ENCODE measurements at places on chromosomes 12 and 14. TPM values are rescaled to one million over a fixed set of nuclear protein-coding genes. Genes with fewer than 3 reads are reported as not detected.

Gene CCT2
- total RNA-seq, result 89.1 TPM

DNA sequence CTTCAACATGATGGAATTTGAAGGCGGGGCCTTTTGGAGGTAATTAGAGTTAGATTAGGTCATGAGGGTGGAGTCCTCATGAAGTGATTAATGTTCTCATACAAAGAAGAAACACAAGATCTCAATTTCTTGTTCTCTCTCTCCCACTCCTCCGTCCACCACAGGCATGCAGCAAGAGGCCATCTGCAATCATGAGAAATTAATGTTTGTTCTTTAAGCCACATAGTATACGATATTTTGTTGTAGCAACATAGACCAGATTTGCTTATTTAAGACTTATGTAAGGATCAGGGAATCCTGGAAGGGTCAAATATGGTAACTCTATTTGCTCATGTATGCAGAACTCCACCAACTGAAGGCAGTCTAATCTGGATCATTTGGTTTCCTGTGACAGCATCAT, 429.0 kb downstream of the LRIG3 start:
- DNase-seq, result no peak

DNA sequence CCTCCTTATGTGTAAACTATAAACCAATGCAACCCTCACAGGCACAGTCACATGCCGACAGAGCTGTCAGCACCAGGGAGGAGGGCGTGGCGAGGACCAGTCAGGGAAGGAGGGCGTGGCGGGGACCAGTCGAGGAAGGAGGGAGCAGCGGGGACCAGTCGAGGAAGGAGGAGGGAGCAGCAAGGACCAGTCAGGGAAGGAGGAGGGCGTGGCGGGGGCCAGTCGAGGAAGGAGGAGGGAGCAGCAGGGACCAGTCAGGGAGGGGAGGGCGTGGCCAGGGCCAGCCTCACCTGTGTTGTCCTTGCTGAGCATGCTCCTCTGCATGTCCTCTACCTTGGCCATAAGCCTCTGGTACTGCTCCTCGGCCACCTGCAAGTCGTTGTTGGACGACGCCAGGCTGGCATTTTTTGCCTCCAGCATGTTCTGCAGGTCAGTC, 24.2 kb downstream of the GOLGA3 start:
- no peak for DNase-seq

DNA sequence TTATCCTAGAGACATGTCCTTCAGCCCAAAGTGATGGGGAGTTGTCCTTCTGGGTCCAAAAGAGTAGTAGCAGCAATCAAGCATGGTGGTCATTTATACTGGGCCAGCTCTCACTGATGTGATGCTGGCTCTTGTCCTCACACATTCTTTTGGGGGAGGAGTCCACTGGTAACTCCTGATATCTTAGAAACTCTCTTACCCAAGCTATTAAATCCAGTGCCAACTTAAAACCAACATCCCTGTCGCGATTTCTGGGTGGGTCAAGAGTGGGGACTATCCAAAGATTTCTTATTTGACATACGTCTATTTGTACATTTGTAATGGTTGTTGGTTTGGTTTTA, 24.6 kb downstream of the DDX47 start:
- DNase-seq, result no peak

Gene PAX9
- not detected for total RNA-seq

GRCh38 chr14:69324341-69324931, 64.5 kb downstream of the GALNT16 start:
- no peak for DNase-seq

Gene DCN
- 741 TPM for total RNA-seq

DNA sequence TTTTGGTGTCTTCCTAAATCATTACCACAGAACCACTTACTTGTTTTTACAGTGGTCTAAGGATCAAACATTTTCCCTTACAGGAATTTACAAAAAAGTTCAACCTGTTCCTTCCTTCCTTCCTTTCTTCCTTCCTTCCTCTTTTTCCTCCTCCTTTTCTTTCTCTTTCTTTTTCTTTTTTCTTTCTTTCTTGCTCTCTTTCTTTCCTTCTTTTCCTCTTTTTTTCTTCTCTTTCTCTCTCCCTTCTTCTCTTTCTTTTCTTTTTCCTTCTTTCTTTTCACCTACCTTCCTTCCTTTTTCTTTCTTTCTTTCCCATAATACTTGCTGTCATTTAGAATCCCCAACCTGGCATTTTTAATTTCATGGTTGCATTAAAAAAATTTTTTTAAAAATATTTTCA, 59.2 kb upstream of the PPP4R3A start:
- no peak for DNase-seq

GRCh38 chr12:14993117-14993516, 20.3 kb downstream of the PDE6H start:
- no peak for DNase-seq

DNA sequence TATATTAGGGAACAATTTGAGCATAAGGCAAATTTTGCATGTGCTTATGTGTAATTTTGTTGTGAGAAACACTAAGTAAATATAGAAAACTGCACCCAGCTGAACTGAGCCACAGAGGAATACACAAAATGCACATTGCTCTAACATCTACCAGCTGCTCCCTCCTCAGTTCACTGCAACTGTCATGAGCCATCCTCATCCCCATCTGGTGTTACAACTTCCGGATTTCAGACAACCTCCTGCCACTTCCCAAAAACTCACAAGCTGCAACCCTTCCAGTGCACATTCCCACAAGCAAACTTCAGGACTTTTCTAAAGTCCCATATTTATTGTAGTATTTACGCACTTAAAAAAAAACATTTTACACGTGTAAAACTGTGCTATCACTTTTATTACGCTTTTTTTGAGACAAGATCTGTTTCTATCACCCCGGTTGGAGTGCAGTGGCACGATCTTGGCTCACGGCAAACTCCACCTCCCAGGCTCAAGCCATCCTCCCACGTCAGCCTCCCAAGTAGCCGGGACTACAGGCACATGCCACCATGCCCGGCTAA, 169.1 kb upstream of the TBX3 start:
- DNase-seq, result no peak

Gene SLCO1A2
- not detected for total RNA-seq

DNA sequence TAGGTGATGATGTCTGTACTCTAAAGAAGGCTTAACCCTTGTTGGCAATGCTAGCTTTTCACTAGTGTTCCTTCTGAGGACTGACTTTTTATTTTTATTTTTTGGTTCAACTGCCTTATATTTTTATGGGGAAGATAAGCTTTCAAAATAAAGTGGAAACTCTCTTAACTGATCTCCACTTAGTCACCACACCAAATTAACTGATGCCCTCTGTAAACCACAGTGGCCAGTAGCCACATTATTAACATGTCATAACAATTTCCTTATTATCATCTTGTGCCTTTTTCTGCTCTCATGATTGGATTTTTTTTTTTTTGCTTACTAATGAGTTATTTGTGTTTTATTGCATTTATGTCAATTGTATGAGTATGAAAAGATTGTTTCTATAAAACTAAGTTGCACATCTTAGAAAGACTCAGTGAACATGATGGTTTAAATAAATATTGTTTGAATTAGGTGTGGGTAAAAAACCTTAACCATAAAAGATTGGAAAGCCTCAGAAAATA, 56.9 kb downstream of the SCFD1 start:
- DNase-seq, result no peak

DNA sequence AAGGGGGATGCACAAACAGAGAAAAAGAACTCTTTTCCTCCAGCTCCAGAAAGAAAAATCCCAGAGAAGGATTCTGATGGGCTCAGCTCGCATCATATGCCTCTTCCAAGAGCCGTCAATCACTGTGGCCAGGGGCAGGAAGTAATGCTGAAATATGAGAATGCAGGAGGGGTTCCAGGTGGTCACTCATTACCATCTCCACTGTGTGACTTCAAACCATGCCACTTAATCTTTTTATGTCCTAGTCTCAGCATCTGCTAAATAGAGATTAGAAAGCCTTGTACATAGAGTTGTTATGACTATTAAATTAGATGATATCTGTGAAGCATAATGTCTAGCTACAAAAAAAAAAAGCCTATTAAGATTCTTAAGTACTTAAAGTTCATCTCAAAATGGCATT, 65.6 kb upstream of the FICD start:
- DNase-seq, result no peak

GRCh38 chr12:89225808-89226411, 126.4 kb downstream of the DUSP6 start:
- DNase-seq, result no peak

GRCh38 chr14:83260751-83261150, 1727.1 kb upstream of the SEL1L start:
- no peak for DNase-seq

GRCh38 chr12:20280515-20280914, 87.8 kb upstream of the PDE3A start:
- no peak for DNase-seq

DNA sequence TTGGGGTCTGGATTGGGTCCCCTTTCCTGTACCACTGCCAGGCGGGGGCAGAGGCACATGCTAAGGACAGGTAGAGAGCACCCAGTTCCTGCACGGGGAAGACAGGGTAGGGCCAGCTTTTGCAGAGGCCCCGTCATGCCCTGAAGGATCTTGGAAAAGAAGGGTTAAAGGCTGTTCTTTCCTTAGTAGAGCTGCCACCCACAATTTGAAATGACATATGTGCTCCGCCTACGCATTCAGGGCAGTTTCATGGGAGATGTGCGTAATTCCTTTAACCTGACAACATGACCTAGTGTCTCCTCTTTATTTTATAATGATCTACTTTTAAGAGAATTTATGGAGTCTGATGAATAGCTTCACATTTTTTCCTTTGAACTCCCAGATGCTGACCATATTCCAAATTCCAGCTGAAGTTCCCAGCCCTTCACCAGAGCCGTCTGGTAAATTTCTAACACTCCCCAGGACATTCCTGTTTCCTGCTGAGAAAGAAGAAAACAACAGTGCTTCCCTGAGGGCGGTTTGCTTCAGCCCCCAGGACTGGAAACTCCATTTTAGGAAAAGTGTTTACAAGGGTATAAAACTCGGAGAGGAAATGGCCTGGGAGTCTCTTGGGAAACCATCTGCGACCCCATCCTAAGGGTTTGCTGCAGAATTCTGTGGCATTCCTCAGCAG, 58.9 kb upstream of the PLEKHG3 start:
- no peak for DNase-seq

Gene LTBR
- 32.9 TPM for total RNA-seq

Gene TOMM20L
- not detected for total RNA-seq

DNA sequence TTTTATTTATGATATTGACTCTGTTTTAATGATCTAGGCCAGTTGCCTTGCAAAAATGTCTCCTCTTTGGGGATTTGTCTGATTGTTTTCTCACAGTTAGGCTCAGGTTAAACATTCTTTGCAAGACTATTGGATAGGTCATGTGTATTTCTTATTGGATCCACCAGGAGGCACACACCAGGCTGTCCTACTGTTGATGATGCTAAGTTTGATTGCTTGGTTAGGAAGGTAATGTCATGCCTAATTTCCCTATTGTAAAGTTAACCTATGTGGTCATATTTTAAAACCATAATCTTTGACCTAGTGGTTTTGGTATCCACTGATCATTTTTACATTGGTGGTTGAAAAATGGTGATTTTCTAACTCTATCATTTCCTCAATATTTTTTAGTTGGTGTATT, 137.1 kb downstream of the BRMS1L start:
- no peak for DNase-seq

GRCh38 chr12:24553259-24553658, 395.6 kb downstream of the BCAT1 start:
- no peak for DNase-seq

Gene TCL1B
- not detected for total RNA-seq

Gene MIA2
- total RNA-seq, result 26.5 TPM

- no peak for DNase-seq
Observed at GRCh38 chr14:72685456-72685855, 208.4 kb downstream of the DPF3 start.

DNA sequence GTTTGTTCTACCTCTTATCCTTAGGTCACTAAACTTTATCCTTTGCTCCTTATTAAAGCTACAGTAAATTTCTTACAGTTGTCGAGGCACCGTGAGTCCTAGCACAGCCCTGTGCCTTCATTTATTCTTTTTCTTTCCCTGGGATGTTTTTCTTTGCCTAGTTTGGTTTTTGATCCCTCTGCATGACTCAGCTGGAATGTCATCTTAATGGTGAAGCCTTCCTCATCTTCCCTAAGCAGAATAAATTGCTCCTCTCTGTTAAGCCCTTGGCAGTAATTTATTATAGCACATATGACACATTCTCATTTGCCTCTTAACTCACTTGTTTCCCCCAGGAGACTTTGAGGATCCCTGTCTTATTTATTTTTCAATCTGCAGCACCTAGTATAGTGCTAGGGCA, 16.6 kb downstream of the ACTR10 start:
- DNase-seq, result no peak

Gene MMP14
- 19.9 TPM for total RNA-seq

Gene KRT73
- total RNA-seq, result not detected

Gene REM2
- total RNA-seq, result not detected

- no peak for DNase-seq
Observed at GRCh38 chr12:63093711-63094110, 57.3 kb downstream of the AVPR1A start.

- DNase-seq, result peak; percentile 89
Observed at GRCh38 chr14:93752980-93753561, 35.2 kb downstream of the PRIMA1 start.

Gene IQSEC3
- total RNA-seq, result 1.3 TPM

DNA sequence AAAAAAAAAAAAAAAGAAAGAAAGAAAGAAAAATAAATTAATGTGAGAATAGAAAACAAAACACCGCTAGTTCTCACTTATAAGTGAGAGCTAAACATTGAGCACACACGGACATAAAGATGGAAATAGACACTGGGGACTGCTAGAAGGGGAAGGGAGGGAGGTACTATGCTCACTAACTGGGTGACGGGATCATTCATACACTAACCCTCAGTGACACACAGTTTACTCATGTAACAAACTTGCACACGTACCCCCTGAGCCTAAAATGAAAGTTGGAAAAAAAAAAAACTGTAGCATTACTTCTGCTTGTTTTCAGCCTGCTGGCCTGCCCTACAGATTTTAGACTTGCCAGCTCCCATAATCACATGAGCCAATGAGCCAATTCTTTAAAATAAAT, 10.5 kb upstream of the PRMT5 start:
- DNase-seq, result no peak

DNA sequence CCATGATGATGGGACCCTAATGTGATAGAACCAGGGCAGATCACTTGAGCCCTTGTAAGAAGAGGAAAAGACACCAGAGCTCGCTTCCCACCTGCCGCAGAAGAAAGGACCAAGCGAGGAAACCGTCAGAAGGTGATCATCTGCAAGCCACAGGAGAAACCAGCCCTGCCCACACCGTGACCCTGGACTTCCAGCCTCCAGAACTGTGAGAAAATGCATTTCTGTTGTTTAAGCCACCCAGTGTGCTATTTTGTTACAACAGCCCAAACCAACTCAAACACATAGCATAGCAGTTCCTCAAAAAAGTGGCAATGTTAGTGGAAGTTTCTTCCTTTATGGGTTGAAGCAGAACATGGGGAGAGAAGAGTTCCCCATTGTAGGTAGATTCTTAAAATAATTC, 107.9 kb upstream of the BCL2L14 start:
- DNase-seq, result no peak

DNA sequence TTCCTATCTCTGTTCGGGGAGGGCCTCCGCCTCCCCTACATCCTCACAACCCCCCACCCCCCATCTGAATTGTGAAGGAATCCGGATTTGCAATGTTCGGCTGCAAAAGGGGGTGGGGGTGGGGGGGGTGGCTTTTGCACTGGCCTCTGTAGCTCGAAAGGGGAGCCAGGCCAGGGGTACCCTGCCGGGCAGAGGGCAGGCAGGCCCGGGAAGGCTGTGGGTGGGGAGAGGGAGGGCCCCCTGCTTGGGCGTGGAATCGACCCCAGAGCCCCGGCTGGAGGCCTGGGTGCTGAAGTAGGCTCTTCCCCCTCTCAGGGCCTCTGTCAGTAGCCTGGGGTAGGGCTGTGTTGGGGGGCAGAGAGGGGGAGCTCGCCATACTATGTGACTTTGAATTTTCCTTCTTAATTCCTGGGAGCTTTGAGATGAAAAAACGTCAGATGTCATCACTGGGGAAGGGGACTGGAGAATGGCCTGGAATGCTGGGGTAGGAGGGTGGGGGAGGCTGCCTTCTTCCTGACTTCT, 1.1 kb downstream of the LRP1 start:
- no peak for DNase-seq

Measured in left ventricle myocardium superior (tissue), 1 donor.